ENCODE measurements at places on chromosomes 16 and 17.

DNA sequence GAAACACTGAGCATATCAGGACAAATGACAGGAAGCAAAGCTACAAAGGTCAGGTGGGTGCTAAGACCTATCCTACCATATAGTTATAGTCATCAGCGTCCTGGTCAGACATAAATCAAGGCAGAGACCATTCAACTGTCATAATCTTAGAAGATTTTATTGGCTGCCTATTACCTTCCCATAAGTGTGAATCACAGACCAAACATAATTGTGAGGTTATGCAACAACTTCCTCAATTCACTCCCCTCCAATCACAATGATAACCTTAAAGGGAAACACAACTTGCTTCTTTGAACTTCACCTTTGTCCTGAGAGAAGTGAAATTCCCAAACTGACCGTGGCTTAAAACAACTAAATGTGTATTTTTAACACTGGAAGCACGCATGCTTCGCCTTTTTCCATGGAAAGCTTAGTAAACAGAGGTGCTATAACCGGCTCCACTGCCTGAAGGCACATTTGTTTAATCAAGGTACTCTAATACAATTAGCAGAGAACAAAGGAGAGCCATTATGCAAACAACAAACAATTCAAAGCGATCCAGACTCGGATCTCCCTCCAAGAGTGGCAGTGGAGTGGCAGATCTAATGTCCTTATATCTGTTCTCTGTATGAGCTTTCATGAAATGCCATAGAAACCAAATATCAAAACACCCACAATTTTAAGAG lies 84.9 kb downstream of the TMEM114 start:
- DNase-seq: peak; percentile 43

DNA sequence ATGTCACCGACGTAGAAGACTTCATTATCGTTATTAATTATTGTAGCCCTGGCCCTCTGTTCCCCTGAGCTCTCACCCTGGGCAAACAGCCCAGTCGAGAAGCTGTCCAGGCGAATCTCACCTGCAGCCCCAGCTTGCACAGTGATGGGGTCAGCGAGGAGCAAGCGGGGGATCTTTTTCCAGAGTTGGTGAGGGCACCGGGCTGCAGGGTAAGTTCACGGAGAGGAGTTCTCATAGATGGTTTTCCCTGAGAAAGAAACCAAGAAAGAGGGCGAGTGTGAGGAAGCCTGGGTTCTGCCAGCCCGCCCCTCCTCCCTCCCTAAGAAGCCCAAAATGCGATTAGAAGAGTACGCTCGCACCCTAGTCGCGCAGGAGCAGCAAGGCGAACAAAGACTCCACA lies 436 bp downstream of the SPAG5 start:
- DNase-seq: no peak

DNA sequence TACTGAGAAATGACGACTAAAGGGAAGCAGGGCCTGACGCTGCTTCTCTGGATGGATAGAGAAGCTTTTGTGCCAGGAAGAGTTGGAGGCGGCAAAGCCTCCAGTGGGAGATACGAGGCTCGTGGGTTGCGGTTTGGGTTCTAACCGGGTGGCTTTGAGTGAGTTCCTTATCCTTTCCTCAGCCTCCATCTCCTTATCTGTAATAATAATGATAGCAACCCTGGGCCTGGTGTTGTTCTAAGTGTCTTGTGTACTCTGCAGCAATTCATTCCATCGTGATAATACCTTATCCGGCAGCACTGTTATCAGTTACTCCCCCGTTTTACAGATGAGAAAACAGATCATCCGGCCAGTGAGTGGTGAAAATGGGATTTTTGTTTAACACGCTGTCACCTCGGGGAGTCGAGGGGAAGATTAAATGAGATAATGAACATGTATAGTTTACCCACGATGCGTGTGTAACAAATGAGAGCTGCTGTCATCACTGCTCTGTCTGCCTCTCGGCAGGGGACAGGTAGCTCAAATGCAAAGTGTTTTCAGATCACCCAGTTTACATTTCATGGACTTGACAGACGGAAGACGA lies 52.0 kb upstream of the LHX1 start:
- DNase-seq: no peak

GRCh38 chr16:79845734-79846135 lies 245.2 kb upstream of the MAF start:
- no peak for DNase-seq

GRCh38 chr17:67942810-67943209 lies 53.5 kb downstream of the C17orf58 start:
- DNase-seq: no peak

- no peak for DNase-seq
Measured at GRCh38 chr16:11032922-11033291, 88.5 kb downstream of the CLEC16A start.
